ENCODE measurements at places on chromosomes 4 and X.

- no peak for DNase-seq
Measured at GRCh38 chr4:158964114-158964727, 138.7 kb upstream of the RAPGEF2 start.

- no peak for DNase-seq
Measured at GRCh38 chr4:113482325-113482724, 279.2 kb downstream of the CAMK2D start.

DNA sequence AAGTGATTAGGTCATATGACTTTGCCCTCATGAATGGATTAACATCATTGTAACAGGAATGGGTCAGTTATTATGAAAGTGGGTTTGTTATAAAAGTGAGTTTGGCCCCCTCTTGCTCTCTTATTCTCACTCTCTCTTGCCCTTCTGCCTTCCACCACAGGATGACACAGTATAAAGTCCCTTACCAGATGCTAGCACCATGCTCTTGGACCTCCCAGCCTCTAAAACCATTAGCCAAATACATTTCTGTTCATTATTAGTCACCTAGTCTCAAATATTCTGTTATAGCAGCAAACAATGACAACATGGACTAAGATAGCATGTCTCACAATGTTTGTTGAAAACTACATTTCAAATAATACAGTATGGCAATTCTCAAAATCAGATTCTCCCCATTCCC lies 59.7 kb downstream of the RWDD4 start:
- DNase-seq, result no peak

- no peak for DNase-seq
Measured at GRCh38 chr4:137674066-137674465, 141.8 kb upstream of the PCDH18 start.

DNA sequence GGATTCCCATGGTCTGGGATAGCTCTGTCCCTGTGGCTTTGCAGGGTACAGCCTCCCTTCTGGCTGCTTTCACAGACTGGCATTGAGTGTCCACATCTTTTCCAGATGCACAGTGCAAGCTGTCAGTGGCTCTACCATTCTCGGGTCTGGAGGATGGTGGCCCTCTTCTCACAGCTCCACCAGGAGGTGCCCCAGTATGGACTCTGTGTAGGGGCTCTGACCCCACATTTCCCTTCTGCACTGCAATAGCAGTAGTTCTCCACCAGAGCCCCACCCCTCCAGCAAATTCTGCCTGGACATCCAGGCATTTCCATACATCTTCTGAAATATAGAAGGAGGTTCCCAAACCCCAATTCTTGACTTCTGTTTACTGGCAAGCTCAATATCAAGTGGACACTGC lies 50.2 kb upstream of the GRID2 start:
- DNase-seq, result no peak

DNA sequence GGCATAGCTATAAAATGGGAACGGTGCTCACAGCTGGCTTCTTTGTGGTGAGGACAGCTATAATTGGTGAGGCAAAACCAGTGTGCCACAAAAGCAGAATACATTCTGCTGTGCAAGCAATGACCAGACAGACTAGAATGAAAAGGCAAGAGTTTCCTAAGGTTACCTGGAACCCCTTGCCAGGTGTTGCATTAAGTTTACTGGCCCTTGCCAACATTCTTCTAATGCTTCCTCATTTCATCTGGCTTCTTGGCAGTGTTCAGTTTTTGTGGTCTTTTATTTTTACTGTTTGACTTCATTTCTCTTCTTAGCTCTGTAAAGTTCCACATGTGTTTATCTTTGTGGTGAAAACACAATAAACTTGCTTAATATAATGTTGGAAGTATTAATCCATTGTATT lies 131.4 kb downstream of the PTTG2 start:
- DNase-seq, result no peak

- DNase-seq, result no peak
Measured at GRCh38 chr4:157888281-157888680, 284.5 kb downstream of the GASK1B start.

- DNase-seq, result no peak
Measured at GRCh38 chr4:38856046-38856445, 571 bp downstream of the TLR6 start.

GRCh38 chr4:25702848-25703247 lies 47.2 kb downstream of the SLC34A2 start:
- no peak for DNase-seq

DNA sequence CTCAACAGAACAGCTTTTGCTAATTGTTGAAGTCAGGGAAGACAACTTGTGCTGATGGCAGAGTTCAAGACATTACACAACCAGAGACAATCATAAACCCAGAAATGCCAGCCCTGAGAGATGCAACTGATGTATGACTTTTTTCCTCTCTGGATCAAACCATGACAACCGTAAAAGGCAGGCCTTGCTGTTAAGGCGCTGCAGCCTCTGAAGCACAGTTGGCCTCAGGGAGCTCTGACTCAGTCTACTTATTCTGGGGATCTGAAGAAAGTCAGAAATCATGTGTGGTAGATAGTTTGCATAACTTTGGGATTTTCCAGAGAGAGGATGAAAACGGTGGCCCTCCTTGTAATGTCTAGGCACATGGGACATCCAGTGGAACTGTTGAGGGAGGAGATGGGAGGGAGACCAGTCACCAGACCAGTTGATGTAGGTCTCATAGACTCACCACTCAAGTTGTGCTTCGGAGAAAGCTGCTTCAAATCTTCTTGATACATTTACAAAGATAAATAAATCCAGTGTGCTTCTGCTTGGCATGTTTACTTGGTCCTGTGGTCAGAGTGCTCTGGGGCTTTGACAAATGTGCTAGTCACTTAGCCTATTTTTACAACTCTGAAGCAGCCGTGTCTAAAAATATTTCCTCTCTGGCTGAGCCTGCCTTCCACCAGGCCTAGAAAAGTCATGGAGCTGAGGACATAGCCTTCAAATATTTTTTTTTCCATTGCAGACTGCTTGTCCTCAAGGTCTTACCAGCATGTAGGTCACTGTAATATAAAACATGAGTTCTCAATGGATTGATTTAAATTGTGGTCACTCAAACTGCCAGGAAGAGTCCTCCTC lies 7.5 kb downstream of the HADH start:
- no peak for DNase-seq

DNA sequence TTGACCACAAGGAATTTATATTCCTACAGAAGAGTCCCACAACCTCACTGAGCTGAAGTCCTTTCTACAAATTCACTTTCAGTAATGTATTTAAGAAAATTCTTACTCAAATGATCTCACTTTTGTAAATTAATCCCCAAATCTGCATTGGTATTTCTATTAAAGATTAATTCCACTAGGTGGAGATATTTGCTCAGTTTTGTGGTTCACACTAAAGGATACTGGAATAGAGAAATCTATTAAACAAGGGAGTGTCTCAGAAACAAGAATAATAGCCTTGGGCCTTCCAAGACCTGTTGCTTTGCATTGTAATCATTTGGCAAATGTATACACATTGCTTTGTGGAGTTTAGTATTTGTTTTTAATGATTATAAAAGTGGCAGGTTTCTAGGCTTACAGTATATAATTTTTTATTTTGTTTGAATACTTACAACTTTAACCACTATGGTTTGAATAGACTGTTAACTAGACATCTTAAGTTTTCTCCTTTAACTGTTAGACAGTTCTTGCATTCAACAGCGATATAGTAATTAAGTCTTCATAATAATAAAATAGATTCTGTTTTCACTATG lies 25.9 kb downstream of the CFAP299 start:
- DNase-seq, result no peak

- DNase-seq, result no peak
Measured at GRCh38 chr4:108170631-108171338, 2.1 kb upstream of the LEF1 start.

DNA sequence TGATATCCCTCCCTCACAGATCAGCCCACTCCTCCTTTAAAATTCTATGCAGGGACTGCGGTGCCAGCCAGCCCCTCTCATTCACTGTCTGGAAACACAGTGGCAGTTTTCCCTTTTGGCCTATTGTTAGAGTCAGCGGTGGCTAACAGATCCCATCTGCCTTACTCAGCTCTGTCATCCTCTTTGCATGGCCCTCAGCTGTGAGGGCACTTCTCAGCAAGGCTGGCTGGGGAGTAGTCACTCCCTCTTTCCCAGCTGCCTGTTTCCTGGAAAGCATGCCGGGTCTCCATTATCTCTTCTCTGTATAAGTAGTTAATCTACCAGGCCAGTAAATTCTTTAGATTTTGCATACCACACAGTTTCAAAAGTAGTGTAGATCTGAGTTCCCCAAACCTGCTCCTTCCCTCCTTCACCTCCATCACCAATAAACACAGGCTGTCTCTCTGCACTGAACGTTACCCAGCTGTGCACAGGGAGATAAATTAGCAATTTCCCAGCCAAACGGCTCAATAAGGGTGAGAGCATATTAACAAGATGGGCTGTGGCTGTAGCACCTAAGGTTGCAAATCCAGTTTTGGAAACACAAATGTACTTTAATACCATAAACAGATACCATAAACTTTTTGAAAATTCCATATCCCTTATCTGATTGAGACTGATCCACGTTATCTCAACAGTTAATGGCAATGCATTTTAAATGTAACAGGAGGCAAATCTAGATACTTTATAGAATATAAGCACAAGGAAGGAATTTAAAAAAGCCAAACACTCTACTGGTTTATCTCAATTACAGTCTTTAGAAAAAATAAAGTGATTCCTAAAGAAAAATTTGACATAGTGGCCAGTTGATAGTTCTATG lies 229.3 kb downstream of the ANKRD50 start:
- DNase-seq, result no peak

GRCh38 chrX:20374900-20375438 lies 108.3 kb upstream of the RPS6KA3 start:
- DNase-seq, result no peak

GRCh38 chr4:139054791-139055505 lies 39.4 kb downstream of the NOCT start:
- DNase-seq, result no peak

DNA sequence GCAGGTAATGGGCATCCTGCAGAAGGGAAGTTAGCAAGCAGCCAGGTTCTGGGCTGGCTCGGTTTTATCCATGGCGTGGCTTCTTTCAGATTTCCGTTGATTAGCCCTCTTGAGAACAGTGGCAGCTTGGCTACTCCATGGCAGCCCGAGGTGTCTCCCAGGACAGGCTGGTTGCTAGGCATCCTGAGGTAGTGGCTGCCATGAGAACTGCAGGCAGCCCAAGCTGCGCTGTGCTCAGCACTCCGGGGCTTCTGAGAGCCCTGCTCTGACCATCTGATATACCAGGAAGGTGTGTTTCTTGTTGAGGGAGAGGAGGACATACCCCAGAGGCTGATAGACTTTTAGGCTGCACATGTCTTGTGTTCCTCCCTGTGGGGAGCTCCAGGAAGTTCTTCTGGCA lies 253.4 kb upstream of the CASK start:
- no peak for DNase-seq

GRCh38 chr4:152283801-152284470 lies 252.0 kb downstream of the FBXW7 start:
- DNase-seq, result no peak

DNA sequence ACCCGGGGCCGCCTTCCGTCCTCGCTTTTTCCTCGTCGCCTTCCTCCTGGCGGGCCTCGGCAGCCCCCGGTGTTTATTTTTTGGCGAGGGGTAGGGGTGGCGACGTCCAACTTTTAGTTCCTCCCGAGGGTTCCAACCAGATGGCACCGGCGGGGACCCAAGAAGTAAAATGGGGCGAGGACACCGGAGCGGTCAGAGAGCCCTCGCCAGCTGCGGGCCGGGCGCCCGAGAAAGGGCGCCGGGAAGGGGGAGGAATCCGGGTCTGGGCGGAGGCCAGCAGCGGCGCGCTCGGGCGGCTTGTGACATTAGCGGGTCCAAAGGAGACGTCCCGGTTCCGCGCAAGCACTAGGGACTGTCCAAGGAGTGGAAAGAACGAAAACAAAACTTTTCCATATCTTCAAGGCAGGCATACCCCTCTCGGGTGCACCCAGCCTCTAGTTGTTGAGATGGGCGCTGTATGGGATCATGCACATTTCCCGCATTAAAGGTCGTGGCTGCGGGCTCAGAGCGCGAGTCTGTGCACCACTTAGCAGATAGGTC lies 691 bp upstream of the USP46 start:
- peak; percentile 33 for DNase-seq

DNA sequence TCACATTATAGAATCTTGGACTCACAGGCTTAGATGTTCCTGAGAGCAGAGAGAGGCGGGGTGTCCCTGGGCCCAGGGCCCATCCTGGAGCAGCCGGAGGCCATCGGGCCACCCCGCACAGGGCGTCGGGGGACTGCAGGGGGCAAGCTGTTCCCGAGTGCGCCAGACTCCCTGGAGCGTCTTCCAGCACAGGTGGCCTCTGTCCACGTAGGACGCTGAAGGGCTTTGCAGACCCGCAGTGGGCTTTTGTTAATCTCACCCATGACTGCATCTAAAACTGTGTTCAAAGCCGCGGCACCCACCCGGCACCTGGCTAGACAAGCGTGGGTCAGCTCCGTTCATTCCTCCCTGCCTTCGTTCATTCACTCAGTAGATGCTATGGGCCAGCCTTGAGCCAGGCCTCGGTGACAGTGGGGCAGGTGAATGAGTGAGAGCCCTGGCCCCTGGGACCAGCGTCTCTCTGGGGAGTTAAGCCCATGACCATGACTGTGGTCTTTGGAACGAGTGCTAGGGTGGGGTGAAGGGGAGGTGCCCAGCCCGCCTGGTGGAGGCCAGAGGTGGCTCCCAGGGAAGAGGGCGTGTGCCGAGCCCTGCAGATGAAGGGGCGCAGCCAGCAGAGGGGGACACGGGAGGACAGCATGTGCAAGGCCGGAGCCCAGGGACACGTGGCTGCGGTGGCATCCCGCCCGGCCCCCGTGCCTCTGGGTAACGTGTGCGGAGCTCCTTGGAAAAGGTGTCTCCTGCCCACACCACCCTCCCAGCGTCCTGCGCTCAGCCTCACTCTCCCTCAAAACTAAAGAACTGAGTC lies 98.3 kb downstream of the HMX1 start:
- no peak for DNase-seq

DNA sequence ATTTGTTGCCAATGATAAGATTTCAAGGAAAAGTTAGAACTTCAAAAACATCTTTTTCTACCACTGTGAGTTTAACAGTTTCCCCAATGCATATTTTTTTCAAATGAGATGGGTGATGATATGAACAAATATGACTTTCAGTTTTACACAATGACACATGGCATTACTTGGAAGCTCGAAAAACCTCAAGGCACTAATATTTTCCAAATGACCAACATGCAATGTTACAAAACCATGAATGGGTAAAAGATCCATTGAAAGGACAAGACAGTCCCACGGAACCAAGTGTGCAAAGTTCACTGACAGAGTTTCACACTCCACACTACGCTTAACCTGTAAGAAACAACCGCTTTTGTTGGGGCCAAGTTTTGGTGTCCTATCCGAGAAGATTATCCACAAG lies 84.5 kb downstream of the CD99L2 start:
- no peak for DNase-seq

- no peak for DNase-seq
Measured at GRCh38 chr4:120927801-120928409, 5.4 kb upstream of the PRDM5 start.
